ENCODE measurements at places on chromosomes 1 and 21. TPM values are rescaled to one million over a fixed set of nuclear protein-coding genes. Genes with fewer than 3 reads are reported as not detected.

DNA sequence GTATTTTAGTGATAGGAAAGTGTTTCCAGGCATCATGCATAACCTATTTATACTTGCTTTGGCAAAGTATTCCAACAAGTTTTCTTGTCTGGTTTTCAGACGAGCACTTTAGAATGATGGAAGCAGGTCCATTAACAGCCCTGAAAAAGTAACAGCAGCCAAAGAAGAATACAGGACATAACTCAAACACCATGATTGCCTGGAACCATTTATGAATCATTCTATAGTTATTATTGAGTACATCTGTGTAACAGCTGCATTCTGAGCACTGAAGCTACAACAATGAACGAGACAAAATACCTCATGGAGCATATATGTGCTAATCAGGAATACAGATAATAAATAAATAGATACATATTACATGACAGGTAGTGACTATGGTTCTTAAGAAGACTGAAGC lies 12.6 kb downstream of the IL10RB start:
- H3K27ac ChIP-seq = no peak overlapping the region
- no peaks in the 10 kb centered on the region for H3K27me3 ChIP-seq
- H3K4me3 ChIP-seq = no peak overlapping the region
- no peaks in the 10 kb centered on the region for H3K36me3 ChIP-seq
- no peak for DNase-seq

DNA sequence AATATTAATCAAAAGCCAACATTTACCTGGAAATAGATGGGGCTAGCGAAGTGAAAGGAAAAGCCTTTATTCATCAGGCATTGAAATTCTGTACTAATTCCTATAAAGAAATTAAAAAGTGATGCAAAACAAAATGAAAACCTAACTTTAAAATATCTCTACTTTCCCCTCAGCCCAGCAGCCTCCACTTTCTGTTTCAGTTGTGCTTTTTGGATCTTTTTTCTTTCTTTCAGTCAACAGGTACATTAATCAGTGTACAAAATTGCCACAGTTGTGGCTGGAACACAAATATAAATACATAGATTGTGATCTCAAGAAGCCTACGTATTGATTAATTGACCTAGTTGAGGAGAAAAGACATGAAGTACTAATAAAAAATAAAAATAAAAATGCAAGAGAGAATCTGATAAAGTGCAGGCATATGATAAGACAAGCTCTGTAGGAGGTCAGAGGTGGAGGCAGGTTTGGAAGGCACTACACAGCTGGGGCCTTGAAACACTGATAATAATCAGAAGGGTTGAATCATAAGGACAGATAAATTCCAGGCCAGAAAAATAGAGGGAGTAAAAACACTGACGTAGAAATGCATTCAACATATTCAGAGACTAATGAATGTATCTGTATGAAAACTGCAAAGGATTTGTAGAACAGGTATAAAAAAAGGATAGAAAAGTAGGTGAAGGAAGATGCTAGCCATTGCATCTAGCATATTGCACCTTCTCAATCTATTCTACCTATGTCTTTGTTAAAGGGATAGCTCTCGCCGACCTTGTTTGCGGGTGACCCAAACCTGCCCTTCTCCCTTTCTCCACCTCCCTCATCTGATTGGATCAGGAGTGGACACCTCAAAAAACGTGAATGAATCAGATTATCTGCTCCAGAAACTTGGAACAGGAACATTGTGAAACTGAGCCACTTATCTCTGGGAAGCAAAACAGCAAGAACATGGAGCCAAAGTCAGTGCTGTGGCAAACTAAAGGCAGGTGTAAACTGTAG lies 607.8 kb upstream of the ADGRL2 start:
- no peak for DNase-seq
- no peaks in the 10 kb centered on the region for H3K4me1 ChIP-seq
- no peak overlapping the region for H3K4me3 ChIP-seq
- no peak overlapping the region for H3K27ac ChIP-seq

DNA sequence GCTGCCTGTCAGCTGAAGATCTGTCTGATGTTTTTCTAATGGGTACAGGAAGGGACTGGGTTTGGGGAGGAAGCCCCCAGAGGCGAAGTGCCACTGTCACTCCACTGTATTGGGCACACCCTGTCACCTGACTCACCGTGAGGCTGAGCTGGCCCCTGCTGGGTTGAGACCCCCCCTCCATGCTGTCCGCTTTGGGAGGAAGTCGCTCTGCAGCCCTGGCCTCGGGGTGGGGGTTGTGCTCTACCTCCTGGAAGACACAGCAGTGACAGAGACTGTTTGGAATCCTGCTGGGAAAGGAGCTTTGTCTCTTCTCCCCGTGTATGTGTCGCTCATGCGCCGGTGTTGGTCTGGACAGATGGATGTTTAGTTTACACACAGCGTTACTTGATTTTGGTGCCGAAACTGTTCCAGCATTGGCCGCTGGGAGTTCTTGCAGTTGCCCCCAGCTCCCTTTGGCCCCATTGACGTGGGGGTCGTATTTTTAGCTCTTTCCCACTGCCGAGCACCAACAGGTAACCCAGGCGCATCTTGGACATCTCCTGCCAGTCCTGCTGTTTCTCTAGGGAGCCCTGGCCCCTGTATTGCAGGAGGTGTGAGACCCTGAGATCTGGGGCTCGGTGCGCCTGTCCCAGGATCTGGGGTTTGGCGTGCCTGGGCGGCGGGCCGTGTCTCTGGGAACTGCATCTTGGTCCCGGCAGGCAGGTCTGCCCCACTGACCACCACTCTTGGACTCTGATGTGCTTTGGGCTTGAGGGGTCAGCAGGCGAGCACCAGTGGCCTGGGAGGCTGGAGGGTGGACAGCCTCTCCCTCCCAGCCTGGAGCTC lies 30.3 kb downstream of the SLX9 start:
- H3K36me3 ChIP-seq = peaks cover 12% of the 10 kb centered on the region
- H3K27ac ChIP-seq = 0 out of 2 replicates have a peak overlapping the region, but pooled peaks have one; percentile 12
- H3K4me1 ChIP-seq = peaks cover 13% of the 10 kb centered on the region

- DNase-seq = no peak
- peak overlapping the region; percentile 77 for H3K4me3 ChIP-seq
- H3K4me1 ChIP-seq = peaks cover 15% of the 10 kb centered on the region
- H3K36me3 ChIP-seq = peaks cover 6% of the 10 kb centered on the region
Observed at GRCh38 chr1:36222481-36223380, 1.5 kb upstream of the THRAP3 start.

DNA sequence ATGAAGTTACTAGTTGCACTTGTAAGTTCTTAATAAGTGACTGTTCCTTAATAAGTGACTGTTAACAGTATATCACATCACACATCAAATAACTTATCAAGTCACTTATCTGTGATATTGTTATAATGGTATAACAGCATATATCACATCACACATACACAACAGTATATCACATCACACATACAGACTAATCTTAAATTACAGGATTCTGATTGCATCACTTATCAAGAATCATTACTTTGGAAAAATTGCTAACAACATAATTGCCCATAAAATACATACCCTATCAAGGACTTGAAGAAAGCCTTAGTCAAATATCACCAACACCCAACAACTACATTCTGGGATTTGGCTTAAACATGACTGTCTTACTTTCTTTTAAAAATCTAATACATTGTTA lies 813.5 kb downstream of the LTN1 start:
- no peak for DNase-seq
- H3K4me3 ChIP-seq = no peak overlapping the region
- H3K36me3 ChIP-seq = no peaks in the 10 kb centered on the region

GRCh38 chr1:32918179-32918578 lies 17.0 kb upstream of the TMEM54 start:
- no peak overlapping the region for H3K27ac ChIP-seq
- H3K27me3 ChIP-seq = no peaks in the 10 kb centered on the region
- H3K4me3 ChIP-seq = no peak overlapping the region

DNA sequence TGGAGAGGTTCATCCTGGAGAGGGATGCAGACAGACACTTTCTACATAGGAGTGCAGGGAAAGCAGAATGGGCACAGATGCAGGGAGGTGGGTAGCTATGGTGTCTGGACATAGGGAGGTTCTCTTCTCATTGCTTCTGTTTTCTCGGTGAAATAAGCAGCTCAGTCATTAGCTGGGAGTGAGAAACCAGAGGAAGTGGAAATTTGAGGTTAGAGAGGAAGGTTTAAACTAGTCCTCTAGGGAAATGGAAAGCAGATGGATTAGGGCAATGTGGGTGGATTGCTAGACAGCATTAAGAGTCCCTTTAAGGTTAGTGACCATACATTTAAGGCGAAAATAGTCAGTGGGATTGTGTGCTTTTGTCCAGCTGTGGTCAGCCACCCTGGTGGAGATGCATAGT lies 39.6 kb downstream of the MPZL1 start:
- DNase-seq = no peak
- H3K27ac ChIP-seq = no peak overlapping the region
- H3K27me3 ChIP-seq = no peaks in the 10 kb centered on the region
- H3K4me1 ChIP-seq = peaks cover 3% of the 10 kb centered on the region
- no peak overlapping the region for H3K4me3 ChIP-seq

- no peaks in the 10 kb centered on the region for H3K36me3 ChIP-seq
- no peaks in the 10 kb centered on the region for H3K4me1 ChIP-seq
Observed at GRCh38 chr1:212942679-212943392, 7.5 kb upstream of the VASH2 start.

- no peak overlapping the region for H3K27ac ChIP-seq
- DNase-seq = no peak
- no peaks in the 10 kb centered on the region for H3K27me3 ChIP-seq
- no peak overlapping the region for H3K4me3 ChIP-seq
Observed at GRCh38 chr1:211797994-211798393, 32.6 kb downstream of the LPGAT1 start.

DNA sequence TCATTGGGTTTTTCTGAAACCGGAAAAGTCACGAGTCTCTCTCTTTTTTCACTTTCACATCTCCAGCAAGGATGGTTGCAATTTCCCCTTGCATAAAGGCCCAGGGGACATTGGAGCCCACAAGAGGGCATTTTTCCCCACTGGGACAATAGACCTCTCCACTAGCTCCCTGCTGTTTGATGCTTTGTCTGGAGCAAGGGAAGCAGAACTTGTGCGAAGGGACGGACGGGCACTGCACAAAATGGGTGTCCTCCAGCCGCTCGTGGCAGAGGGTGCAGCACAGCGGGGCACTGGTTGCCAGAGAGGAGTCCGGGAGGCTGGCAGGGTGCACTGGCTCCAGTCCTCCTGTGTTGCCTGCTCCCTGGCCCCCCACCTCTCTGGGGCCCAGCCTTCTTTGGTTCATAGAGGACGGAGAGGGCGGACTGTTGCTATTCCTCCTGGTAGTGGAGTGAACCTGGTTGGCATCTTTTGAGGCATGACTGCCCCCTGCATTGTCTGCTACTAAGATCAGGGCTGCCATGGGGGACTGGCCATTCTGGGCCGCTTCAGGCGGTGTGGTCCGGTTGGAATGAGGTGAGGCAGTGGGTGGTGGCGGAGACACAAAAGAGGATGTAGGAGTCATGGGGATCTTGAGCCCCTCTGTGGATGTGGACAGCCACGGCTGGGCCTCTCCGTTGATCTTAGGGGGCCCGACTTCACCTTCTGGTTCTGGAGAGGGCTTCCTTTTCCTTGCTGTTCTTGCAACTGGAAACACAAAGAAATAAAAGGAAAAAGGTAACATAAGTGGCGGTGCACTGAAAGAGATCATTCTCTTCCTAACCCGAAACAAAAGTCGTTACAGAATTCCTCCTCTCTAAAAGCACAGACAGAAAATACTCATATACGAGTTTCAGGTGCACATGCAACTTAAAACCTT lies 2.6 kb downstream of the IRF2BP2 start:
- peak; percentile 25 for DNase-seq
- peaks cover 51% of the 10 kb centered on the region for H3K36me3 ChIP-seq
- H3K4me3 ChIP-seq = peak overlapping the region; percentile 78
- H3K27ac ChIP-seq = peak overlapping the region; percentile 96
- H3K4me1 ChIP-seq = peaks cover 27% of the 10 kb centered on the region

- DNase-seq = peak; percentile 39
- no peak overlapping the region for H3K4me3 ChIP-seq
- no peaks in the 10 kb centered on the region for H3K27me3 ChIP-seq
Observed at GRCh38 chr1:35220976-35221375, 28.0 kb upstream of the SFPQ start.

GRCh38 chr21:39452207-39452969 lies 618 bp downstream of the SH3BGR start:
- H3K4me1 ChIP-seq = no peaks in the 10 kb centered on the region
- H3K36me3 ChIP-seq = no peaks in the 10 kb centered on the region
- no peaks in the 10 kb centered on the region for H3K27me3 ChIP-seq
- H3K4me3 ChIP-seq = no peak overlapping the region
- DNase-seq = no peak

DNA sequence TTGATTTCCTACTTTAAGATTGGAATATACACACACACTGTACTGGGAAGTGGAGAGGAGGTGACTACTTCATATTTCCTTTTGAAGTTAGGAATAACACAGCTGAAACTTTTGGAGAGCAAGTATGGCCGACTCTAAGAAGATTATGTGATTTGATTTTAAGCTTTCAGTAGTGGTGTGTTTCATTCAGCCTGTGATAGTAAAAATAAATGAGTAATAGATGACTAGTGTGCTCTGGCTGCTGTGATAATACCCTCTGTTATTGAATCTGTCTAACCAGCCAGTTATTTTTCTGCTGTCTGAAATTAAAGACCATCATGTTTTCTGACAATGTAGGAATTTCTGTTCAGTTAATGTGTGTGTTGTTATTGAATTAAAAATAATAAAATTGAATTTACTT lies 48.3 kb downstream of the CTTNBP2NL start:
- H3K36me3 ChIP-seq = no peaks in the 10 kb centered on the region
- peak overlapping the region; percentile 29 for H3K27ac ChIP-seq

DNA sequence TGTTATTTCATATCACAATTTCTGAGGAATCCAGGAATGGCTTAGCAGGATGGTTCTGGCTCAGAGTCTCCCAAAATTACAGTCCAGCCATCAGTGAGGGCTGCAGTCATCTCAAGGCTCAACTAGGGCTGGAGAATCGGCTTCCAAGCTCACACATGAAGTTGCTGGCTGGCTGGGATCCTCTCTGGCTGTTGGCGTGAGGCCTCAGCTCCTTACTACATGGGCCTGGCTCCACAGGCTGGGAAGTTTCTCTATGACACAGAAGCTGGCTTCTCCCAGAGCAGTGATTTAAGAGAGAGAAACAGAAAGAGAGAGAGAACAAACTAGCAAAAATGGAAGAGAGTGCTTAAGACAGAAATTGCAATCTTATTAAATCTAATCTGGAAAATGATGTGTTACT lies 38.8 kb upstream of the RGS8 start:
- H3K4me1 ChIP-seq = no peaks in the 10 kb centered on the region
- DNase-seq = no peak
- H3K36me3 ChIP-seq = no peaks in the 10 kb centered on the region
- no peak overlapping the region for H3K27ac ChIP-seq
- no peak overlapping the region for H3K4me3 ChIP-seq

GRCh38 chr1:48718705-48719104 lies 58.0 kb downstream of the BEND5 start:
- no peaks in the 10 kb centered on the region for H3K4me1 ChIP-seq
- H3K4me3 ChIP-seq = no peak overlapping the region
- H3K27me3 ChIP-seq = peaks cover 10% of the 10 kb centered on the region
- DNase-seq = no peak
- no peak overlapping the region for H3K27ac ChIP-seq

CR1 gene
- total RNA-seq = not detected

RHD gene
- not detected for total RNA-seq

ST6GALNAC5 gene
- total RNA-seq = 1.2 TPM

CACNA1S gene
- not detected for total RNA-seq

RNF19B gene
- total RNA-seq = 21.3 TPM

ARHGAP30 gene
- 0.55 TPM for total RNA-seq

KRTAP6-2 gene
- total RNA-seq = not detected

CLCA2 gene
- total RNA-seq = 0.17 TPM

OLFML2B gene
- 1.4 TPM for total RNA-seq

IQGAP3 gene
- total RNA-seq = 54.3 TPM

CELA3B gene
- total RNA-seq = not detected

Measured in PC-3 (cell line).